ENCODE measurements at places on chromosomes 4 and X.
A peak's percentile ranks its signal among the peaks of the same experiment; 100 is the strongest.

- no peak for DNase-seq
Measured at GRCh38 chr4:175767150-175767549, 44.9 kb downstream of the GPM6A start.

- DNase-seq = no peak
Measured at GRCh38 chrX:46918434-46918833, 6.2 kb downstream of the JADE3 start.

DNA sequence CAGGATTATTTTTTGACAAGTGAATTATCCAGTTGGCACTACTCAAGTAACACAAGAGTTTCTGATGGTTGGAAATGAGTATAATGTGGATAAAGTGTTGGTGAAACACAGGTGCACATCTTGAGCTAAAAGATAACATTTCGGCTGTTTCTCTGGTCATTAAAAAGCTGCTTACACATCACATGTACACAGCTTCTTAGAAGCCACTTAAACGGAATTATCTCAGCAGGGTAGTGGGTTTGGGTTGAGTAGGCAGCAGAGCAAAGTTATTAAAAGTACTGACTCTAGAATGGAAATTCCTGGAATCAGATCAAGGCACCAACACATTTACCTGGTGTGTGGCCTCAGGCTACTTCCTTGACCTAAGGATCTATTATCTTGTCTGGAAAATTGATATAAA lies 55.4 kb upstream of the RASSF6 start:
- no peak for DNase-seq

GRCh38 chrX:49848275-49848674 lies 19.2 kb downstream of the PAGE4 start:
- no peak for DNase-seq

DNA sequence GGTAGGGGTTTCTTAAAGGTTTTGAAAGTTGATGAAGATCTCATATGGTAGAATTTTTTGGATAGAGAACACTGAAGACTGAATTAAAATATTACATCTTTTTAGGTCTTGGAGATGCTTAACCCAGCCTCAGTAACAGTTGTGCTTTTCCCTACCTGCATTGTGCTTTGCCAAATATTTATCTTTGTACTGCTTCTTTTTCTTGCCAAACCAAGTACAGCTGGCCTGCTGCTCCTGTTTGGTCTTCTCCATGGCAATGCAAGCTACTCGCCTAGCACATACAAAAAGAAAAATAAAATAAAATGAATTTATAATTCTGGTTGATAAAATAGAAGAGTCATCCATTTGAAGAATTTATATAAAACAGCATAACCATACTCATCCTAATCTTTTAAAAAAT lies 95.4 kb downstream of the NYX start:
- DNase-seq = no peak

DNA sequence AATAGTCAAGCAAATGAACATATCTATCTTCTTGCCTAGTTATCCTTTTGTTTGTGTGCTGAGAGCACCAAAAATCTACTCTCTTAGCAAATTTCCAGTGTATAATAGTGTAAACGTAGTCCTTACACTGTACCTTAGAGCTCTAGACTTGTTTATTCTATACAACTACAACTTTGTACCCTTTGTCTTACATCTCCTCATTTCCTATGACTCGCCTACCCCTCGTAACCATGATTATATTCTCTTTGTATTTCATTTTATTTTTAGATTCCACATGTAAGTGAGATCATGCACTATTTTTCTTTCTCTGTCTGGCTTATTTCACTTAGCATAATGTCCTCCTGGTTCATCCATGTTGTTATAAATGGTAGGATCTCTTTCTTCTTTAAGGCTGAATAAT lies 37.6 kb downstream of the MAGEB5 start:
- DNase-seq = no peak

DNA sequence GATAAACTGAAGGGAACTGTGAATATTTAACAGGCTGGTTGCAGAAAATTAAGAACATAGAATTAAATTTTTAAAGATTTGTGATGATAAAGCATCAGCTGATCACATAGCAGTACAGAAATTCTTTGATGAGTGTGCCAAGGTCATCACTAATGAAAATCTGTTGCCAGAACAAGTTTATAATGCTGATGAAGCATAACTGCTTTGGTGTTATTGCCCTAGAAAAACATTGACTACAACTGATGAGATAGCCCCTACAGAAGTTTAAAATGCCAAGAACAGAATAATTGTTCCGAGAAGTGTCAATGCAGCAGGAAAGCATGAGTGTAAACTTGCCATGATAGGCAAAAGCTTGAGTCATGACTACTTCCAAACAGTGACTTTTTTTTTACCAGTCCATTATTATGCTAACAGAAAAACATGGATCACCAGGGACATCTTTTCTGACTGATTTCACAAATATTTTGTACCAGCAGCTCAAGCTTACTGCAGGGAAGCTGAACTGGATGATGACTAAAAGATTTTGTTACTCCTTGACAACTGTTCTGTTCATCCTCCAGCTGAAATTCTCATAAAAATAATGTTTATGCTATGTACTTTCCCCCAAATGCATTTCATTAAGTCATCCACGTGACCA lies 1136.6 kb downstream of the FAT4 start:
- DNase-seq = no peak

DNA sequence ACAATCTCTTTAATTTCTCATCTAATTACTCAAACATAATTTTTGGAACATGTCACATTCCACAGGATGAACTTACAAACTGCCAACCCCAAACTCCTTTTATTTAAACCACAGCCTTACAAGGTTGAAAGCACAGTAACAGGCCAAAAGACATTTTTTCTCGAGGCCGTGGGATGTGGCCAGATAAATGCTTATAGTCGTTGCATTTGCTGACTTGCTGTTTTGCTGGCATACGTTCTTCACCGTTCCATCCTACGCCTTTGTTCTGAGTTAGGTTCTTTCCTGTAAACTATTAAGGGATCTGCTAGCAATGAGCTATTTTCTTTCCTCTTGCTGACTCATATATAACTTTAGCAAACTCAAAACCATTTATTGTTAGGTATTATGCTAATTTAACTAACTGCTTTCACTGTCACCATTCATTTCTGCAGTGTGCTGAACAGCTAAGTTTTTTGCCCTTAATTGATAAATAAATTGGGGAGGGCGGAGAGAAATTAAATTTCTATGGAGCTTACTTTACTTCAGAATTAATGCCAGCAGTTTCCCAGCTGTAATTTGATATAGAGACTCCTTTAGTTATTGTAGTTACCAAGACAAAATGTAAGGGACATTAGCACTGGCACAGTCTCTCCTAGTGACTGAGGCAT lies 135.1 kb upstream of the PACRGL start:
- DNase-seq = no peak

DNA sequence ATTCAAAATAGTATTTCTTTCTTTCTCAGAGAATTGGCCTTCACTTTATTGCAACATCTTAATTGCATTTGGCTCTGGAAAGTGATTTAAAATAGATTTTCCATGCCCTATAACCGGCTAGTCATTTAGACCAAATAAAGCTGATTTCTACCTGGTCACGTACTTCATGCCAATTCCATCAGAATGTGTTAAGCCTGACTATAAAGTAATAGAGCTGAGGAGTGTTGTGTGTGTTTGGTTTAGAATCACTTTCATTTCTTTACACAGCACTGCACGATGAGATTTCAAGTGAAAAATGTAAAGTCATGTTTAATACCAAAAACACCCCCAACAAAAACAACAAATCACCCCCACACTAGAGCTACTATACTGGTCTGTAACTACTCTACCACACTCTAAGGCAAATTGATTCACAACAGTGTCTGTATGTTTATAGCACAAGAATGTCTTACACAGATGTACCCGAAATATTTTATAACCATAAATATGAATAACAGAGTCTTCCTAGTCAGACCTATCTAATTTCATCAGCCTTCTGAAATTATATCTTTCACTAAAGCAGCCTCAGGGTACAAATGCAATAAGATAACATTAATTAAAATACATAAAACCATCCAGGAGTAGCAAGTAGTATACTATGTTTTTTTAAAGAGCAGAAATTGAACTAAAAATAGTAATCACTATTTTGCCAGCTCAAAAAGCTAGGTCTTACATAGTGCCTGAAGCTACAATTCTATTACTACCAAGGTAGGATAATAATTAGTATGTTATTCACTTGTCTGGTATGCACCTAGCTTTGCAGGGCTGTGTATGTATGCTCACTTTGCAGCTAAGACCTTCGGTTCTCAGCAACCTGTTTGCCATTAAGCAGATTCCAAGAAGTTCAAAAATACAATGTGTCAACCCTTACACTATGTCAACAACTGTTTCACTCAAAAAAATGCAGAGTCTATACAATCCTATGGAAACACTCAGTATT lies 28.4 kb downstream of the APBB2 start:
- DNase-seq = no peak

DNA sequence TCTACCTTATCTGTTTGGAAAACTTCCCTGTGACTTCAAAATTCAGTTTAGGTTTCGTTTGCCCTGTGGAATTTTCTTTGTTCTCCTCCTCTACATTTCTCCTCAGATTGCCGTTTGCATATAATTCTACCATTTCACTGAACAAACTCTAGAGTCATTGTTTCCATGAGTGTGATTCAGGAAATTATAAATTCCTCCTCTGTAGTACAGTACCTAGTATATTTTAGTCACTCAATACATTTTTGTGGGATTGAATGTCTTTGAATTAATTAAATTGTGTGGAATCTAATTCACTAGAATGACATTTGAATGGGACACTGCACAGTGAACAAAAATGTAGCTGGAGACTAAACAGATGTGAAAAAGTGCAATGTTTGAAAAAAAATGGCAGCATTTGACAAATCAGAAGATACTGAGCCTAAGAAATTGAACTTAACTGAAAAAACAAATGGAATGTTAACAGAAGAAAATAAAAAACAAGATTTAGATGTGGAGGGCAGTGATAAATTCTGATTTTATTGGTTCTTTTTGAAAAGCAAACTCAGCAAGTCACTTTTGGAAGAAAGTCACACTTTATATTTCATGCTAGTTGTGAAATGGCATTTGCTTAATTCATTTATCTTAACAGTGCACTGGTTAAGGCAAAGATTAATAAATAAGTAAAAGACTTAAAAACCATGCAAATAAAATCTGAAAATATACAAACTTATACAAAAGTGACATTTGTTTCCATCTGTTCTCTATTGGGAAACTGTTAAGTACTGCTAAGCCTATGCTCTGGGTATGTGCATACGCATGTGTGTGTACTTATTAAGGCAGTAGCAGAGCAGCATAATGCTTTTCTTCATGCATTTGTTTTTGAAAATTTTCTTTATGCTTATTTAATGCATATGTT lies 512.3 kb downstream of the FAT4 start:
- no peak for DNase-seq

DNA sequence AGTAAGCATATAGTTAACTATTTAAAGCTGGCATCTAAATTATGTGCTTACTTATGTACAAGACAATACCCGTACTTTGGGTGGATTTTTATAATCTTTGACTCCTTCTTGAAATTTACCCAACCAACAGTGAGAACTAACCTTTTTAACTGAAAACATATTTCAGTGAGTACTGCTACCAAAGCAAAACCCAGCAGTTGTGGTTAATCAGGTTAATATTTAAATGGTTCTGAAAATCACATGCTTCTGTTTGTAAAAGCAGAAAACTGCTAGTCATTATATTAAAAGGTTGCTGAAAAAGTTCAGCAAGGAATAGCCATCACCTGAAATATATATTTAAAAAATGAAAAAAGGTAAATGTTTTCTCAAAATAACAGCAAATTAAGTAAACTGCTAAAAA lies 20.0 kb downstream of the UBE2D3 start:
- DNase-seq = no peak

GRCh38 chrX:12002876-12003275 lies 135.4 kb upstream of the FRMPD4 start:
- no peak for DNase-seq

- DNase-seq = no peak
Measured at GRCh38 chr4:48636911-48637310, 143.2 kb downstream of the FRYL start.

- DNase-seq = peak; percentile 81
Measured at GRCh38 chr4:153084980-153085630, 119.1 kb upstream of the TRIM2 start.

DNA sequence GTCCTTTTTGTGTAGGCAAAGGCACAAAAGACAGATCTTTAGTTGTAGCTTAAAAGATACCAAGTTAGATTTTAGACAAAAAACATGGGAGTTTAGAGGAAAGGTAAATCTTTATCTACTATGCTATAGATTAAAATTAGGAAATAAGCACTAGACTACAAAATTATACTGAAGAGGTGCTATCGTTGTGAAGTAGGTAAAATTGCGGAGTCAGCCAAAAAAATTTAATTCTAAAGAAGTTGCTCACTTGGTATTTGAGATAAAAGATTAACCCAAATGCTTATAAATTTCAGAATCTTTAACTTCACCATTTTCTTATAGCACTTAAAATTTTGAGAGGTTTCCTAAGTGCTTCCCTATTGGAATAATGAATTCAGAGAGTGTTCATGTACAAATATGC lies 604.1 kb downstream of the GRXCR1 start:
- DNase-seq = no peak

- DNase-seq = no peak
Measured at GRCh38 chrX:48893556-48894348, 3.8 kb downstream of the TIMM17B start.

DNA sequence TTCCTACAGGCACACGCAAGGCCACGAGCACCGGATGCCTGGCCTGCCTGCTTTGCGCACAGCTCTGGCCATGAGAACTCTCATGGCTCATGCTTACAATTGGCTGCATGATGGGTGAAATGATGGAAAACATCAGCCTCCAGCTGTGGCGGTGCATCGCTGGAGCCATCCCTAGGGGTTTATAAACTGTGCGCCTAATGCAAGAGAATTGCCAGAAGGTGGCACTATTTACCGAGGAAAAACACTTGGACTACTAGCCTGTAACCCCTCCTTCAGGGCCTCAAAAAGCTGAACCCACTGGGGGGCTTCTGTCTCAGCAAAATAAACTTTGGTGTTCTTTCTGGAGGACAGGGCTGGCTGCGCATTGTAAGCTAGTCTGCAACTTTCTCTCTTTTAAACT lies 51.9 kb downstream of the PHKA2 start:
- no peak for DNase-seq

GRCh38 chr4:165931741-165932140 lies 58.7 kb downstream of the TLL1 start:
- no peak for DNase-seq

- peak; percentile 4 for DNase-seq
Measured at GRCh38 chrX:111100191-111100590, 4.2 kb downstream of the PAK3 start.

All from DND-41 (cell line).